ENCODE measurements at places on chromosomes 5 and 9.
A peak's percentile ranks its signal among the peaks of the same experiment; 100 is the strongest.

DNA sequence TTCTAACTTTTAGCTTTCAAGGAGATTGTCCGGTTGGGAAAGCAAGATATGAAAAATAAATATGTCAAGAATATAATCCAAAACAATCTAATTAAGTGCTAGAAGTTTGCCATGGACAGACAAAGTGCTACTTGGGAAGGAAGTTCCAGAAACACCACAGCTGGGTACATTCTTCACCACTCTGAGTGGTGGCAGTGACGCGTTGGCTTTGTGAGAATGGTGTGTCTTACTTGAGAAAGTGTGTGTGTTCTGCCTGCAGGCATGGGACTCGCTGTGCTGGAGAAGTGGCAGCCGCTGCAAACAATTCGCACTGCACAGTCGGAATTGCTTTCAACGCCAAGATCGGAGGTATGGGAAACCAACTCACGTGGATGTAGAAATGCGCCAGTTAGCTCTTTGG, 177.2 kb downstream of the PCSK5 start:
- DNase-seq: no peak

DNA sequence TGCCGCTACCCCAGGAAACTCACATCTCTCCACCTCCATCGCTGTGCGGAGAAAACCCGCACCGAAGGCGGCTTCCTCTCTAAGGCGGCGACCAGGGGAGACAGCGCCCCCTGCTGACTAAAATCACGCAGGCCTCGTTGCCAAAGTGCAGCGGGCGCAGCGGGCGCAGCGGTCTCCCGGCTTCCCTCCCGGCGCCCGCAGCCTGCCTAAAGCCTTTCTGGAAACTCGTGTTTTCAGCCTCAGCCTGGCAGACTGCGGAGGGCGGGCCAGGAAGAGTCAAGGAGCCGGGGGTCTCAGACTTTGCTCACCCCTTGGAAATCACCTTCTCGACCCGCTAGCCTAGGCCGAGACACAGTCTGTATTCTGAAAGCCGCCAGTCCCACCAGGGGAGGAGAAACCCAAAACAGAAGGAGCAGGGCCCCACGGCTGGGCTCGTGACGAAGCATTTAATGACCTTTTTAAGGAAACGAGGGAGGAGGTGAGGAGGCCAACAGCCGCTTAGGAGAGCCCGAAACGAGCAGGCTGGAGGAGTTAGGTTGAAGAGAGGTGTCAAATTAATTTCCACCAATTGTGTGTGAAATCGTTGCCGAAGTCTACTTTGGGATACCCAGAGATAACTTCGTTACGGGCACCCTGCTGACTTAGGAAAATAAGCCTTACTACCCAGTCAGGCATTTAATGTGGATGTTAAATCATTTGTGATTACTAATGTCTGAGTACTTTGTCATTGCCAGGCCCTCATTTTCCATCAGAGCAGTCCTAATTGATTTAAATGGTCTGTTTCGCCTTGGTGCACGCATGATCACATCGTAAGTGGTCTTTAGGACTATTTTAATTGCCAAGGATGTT, 7.3 kb upstream of the FOXB2 start:
- peak; percentile 83 for DNase-seq

GRCh38 chr9:86517475-86517874, 163.3 kb upstream of the TUT7 start:
- no peak for DNase-seq

DNA sequence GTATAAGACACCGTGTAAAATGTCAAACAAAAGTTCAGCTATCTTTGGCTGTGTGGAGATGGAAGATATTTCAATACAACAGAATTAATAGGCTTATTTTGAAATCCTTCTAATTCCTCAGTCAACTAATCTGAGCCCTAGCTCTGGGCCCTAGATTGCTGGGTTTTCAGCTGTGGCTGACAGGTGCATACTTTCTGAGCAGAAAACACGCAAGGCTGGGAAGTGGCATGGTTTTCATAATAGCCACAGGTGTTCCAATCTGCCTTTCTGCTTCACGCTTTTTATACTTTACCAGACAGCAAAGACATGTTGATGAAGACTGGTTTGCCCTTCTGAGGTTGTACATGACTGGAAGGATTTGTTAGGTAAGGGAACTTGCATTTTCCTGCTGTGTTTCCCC, 20.7 kb upstream of the XPA start:
- no peak for DNase-seq

DNA sequence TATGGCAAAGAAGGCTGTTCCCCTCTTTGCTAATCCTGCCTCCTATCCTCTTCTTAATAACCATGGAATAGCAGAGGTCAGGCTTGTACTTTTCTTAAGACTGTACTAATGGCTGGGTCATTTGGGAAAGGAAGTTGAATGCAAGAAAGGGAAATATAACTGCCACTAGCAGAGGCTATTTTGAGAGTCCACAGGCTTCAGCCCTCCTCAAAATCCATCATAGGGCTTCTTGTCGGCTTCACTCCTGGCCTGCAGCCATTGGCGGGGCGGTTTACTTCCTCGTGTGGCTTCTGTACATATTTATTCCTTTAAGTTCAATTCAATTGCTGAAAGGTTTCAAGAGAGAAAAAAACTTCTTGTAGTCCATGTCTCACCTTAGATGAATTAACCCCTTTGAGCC, 2.8 kb upstream of the PARP8 start:
- DNase-seq: no peak

GRCh38 chr5:148840531-148840930, 14.1 kb downstream of the ADRB2 start:
- DNase-seq: no peak

DNA sequence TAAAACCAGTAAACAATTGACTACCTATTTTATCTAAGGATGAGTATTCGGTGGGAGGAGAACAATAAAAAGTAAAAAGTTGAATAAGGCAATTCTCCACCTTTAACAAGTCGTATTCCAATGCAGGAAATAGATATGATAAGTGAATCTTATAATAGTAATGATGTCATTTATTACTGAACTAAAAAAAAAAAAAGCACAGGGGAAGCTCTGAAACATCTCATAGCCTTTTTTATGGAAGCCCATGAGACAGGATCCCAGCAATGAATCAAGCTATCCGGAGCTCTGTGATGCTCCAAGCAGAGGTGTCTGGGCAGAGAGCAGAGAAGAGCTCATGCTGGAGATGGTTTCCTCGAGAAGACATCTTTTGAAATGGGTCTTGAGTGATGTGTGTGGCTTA, 376.0 kb downstream of the ICE1 start:
- no peak for DNase-seq

GRCh38 chr9:99340281-99340680, 118.2 kb downstream of the SEC61B start:
- DNase-seq: no peak

DNA sequence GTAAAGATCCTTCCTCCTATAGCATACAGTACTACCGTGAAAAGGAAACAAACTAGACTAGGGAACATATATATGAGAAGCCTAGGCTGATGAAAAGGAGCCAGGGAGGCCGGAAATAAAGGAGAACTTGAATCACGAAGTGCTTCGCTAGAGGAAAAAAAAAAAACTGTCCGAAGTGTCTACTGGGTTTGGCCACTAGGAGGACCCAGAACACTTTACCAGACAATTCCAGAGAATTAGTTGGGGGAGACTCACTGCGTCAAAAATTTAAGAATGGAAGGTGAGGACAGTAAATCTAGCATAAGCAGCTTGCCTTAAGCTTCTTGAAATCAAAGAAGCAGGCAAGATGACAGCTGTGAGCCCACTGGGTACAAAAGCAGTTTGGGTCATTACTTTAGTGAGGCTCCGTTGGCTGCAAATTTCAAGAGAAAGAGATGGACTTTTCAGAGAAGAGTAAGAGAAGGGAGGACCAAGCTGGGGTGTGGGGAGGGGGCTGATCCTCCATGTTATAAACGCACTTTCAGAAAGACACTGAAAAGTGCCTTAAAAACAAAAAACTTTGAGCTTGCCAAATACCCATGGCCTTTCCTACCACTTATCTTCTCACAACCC, 47.4 kb downstream of the P4HA2 start:
- peak; percentile 29 for DNase-seq

- peak; percentile 78 for DNase-seq
Measured at GRCh38 chr5:43039471-43040286, 440 bp downstream of the ANXA2R start.

- DNase-seq: peak; percentile 85
Measured at GRCh38 chr5:179818746-179819295, 1.9 kb upstream of the SQSTM1 start.

DNA sequence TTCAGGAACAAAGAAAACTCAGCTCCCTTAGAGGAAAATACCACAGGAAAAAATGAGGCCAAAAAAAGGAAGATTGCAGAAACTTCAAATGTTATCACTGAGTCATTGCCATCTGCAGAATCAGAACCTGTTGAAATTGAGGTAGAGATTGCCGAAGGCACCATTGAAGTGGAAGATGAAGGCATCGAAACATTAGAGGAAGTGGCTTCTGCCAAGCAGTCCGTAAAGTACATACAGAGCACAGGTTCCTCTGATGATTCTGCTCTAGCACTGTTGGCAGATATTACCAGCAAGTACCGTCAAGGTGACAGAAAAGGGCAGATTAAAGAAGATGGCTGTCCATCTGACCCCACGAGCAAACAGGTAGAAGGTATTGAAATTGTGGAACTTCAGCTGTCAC, 30.8 kb upstream of the NIM1K start:
- no peak for DNase-seq

All from activated CD4-positive, alpha-beta T cell treated with anti-CD3 and anti-CD28 coated beads for 48 hours (primary cell).